Stimulated activated CD4-positive, alpha-beta T cell treated with anti-CD3 and anti-CD28 coated beads, Interleukin-1b, Interleukin-23, amount 100 ng/mL, for 48 hours (primary cell): ENCODE measurements at places on chromosomes 7 and 10.

DNA sequence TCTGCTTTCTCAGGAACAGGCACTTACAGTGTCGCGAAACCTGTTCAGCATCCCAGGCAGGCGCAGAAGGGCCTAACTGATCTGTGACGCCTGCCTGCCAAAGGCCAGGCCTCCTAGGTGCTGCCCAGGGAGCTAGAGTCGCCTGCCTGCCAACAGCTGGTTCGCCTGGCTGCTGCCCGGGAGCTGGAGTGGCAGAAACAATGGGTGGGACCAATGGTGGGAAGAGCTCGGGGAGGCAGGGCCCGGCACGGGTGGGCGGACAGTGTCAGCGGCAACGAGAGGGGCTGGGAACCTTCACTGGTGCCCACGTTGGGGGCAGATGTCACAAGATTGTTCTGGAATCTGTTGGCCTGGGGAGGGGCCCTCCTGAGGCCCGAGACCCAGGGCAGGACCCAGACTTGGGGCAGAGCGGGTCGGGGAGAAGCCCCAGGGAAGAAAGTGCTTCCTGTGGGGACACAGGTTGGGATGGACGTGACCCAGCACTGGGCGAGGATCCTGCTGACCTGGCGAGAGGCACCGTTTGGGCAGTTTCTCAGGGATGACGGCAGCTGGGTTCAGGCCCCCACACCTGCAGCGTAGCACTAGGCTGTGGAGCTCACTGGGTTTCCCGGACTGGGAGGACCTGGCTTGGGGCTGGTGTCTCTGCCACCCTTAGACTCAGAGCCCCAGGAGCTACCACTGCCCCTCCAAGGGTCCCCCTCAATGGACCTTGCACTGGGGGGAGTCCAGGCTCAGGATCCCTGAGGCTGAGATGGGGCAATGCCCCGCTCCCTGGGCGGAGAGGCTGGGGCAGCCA, 181.8 kb downstream of the ELFN1 start:
- no peak for DNase-seq

DNA sequence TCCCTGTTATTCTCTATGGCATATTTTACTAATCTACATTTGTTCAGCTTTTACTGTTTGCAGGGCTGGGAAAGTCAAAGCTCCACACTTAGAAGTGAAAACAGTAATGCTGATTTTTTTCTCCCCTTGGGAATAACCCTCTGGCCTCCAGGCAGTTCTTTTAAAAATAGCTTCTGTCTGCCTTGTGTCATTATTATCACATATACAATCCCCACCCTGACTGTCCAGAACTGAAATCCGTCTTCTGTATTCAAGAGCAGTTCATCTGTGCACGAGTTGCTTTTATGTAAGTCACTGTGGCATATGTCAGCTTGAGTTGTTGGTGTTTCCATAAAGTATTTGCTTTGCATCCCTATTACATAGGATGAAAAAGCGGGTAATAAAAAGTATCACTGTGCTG, 1221.1 kb upstream of the CELF2 start:
- DNase-seq, result no peak

GRCh38 chr10:112695539-112695938, 248.5 kb downstream of the VTI1A start:
- no peak for DNase-seq

DNA sequence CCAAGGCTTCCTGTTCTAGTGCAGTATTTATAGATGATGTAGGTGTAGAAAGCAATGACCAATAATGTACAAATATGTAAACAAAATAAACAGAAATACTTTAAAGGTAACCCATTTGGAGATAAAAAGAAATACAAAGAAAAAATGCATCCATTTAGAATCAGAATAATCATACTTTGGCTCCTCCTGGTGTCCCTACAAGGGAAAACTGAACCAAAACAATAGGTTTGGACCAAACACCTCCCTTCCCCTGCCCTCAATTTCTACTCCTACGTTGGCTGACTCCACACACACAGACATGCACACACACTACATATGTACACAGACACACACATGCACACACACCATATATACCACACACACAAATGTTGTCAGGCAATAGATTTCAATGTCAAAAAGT, 36.0 kb downstream of the C10orf143 start:
- DNase-seq, result no peak

- DNase-seq, result no peak
Observed at GRCh38 chr10:49388161-49388560, 7.7 kb downstream of the DRGX start.

DNA sequence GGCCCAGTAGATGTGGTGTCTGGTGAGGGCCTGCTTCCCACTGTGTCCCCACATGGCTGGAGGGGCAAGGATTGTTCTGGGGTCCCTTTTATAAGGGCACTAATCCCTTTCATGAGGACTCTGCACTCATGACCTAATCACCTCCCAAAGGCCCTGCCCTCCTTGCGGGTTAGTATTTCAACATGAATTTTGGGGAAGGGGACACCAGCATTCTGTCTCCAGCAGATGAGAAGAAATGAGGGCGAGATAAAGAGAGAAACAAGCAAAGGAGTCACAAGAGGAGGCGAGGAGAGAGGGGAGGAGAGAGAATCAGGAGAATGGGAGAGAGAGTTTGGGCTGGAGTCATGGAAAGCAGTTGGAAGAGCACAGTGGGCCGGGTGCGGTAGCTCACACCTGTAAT, 83.7 kb downstream of the C10orf105 start:
- DNase-seq, result no peak

GRCh38 chr10:61343796-61344195, 109.4 kb downstream of the TMEM26 start:
- DNase-seq, result no peak

- no peak for DNase-seq
Observed at GRCh38 chr10:70487824-70488223, 9.3 kb downstream of the PALD1 start.

- DNase-seq, result no peak
Observed at GRCh38 chr10:127142136-127142535, 54.3 kb downstream of the INSYN2A start.

DNA sequence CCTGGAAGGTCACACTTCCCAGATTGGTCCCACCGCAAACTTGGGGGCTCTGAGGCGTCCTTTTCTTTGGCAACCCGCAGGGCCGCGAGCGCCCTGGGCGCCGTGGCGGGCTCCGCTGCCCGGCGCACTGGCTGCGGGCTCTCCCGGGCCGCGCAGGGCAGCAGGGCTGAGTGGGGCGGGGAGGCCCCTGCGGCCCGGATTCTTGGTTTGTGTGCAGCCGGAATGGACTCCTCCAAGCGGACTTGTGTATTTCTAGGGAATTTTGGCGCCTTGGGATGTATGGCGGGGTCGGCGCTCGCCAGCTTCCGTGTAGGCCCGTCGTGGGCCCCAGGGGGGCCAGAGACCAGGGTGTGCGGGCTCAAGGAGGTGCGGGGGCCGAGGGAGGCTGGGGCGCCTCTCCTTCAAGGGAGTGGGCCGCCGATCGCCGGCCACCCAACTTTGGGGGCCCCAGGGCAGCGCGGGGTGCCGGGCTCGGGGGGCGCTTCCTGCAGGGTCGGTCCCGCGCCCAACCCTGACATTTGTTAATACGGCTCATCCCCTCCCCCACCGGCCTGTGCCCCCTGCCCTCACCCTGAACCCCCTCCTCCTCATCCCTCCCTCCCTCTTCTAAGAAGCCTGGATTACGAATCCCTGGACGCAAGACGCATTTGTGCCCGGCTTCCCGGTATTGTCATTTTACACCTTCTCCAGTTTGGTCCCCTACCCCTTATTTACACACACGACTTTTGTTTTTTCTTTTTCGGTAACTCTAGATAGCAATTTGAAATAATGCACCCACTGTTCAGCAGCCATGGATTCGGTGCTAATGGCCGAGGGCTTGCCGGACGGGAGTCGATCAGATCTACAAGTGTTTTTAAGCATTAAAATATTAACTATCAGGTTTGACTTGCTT, 2.5 kb downstream of the TCF7L2 start:
- DNase-seq, result no peak

GRCh38 chr10:17109046-17109445, 20.6 kb downstream of the CUBN start:
- no peak for DNase-seq

- no peak for DNase-seq
Observed at GRCh38 chr10:109912335-109913281, 10.7 kb downstream of the XPNPEP1 start.

DNA sequence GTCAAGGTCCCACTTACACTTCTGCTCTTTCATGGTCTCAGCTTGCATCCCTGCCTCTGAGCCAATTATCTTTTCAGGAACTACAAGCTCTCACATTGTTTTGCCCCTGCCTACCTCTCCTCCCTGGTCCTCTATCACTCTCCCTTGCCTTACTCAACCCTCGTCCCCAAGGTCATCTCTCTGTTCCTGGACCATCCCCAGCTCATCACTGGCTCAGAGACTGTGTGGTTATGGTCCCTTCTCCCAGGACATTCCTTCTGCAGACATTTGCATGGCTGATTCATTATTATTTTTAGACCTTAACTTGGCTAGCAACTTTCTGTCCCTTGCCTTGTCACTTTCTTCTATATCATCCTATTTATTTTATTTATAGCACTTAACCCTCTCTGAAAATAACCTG, 17.8 kb upstream of the GPAM start:
- no peak for DNase-seq

DNA sequence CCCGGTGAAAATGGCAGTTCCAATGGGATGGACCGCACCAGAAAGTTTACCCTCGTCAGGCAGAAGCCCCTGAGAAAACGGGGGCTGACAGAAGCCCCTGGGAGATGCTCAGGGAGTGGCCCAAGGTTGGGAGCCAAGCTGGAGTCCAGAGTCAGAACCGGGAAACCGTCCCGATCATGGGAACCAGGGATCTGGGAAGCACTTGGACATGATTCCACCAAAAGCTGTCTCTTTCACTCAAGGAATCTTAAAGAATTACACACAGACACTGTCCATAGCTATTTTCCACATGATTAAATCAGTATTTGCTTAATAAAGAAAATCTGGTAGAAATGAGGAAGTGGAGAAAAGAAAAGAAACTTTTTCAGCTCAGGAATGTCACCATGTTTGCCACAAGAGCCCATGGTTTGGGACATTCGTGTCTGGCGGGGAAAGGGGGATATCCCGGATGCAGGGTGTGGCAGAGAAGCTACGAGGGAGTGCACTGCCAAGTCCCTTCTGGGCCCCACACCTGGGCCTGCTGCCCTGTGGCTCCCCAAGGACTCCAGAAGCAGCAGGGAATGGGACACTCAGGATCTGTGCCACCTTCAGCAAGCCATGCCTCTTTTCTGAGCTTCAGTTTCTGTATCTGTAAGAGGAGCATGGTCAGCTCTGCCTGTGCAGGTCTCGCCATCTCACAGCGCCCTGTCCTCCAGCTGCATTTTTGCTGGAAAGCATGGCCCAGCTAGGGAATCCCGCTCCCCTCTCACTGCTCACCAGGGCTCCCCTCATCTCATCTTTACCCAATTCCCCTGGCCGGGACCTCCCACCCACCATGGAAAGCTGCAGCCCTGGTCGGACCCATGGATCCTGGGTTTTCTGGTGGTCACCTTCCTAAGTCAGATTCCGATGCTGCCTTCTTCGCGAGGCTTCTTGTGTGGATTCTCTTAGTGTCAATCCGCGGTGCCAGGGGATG, 225.1 kb upstream of the GRB10 start:
- DNase-seq, result no peak

DNA sequence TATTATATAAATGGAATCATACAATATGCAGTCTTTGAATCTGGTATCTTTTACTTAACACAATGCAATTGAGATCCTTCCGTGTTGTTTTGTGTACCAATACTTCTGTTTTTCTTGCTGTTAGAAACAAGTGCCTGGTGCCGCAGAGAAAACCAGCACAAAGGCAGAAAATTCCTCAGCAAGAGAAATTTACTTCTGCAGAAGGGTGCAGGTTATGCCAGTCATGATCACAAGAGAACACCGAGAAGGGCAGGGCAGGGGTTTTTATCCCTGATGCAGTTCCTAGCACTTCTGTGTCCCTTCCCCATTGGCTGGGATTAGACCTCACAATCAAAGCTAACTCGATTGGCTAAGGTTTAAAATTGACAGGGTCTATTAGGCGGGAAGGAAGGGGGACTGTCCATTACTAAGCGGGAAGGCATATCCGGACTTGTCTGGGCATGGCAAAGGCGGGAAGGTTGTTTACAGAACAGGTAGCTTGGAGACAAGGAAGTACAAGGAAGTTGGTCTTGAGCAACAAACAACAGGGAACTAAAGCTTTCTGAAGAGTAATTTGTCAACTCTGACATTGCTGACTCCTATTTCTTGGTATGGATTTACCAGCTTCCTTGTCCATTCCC, 2.4 kb upstream of the ZNF33B start:
- DNase-seq, result no peak

DNA sequence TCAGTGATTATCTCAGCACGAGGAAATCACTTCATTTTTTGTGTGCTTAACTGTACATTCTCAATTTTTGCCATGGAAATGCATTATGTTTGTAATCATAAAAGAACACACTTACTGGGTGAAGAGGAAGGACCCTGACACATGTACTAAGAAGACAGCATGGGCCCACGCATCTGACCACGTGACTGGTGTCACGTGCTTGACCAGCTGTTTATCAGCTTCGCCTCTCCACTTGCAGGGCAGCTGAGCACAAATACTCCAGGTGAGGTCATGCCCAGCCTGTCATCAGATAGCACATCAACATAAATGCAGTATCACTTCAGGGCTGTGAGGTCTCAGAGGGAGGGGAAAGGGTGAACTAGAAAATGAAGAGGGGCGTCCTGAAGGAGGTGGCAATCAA, 179.8 kb downstream of the EBF3 start:
- no peak for DNase-seq

DNA sequence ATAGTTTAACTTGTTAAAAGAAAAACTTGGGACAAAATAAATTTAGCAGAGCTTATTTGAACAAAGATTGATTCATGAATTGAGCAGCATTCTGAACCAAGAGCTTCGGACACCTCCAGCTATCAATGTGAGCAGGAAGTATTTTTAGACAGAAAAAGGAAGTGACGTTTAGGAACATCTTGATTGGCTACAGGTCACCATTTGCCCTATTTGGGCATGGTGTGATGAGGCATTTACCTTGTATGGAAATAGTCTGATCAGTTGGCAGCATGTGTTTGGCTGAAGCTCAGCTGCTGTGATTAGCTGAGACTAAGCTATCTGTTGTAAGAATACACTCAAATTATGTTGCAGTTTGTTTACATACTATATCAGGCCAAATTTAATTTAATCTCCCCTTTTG, 185.1 kb downstream of the ATRNL1 start:
- no peak for DNase-seq

GRCh38 chr7:134505856-134506255, 21.5 kb upstream of the AKR1B10 start:
- no peak for DNase-seq

DNA sequence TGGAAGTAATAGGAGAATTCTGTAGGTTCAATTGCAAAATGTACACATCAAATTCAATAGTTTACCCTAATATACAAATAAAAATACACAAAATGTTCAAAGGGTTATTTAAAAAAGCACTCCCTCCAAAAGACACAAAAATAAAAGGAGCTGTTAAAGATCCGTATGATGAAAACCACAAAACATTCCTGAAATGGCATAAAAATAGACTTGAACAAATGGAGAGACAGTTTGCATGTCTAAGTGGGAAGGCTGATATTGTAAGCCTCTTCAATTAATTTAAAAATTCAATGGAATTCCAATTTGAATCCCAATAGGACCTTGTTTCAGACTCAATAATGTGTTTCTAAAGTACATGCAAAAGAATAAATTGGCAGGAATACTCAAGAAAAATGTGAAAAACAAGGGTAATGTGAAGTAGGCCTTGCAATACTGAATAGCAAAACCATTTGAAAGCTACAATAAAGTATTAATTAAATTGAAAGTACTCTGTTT, 38.0 kb upstream of the INSYN2A start:
- DNase-seq, result no peak

- no peak for DNase-seq
Observed at GRCh38 chr10:10967581-10968256, 50.0 kb upstream of the CELF2 start.

- DNase-seq, result no peak
Observed at GRCh38 chr7:411677-412312, 107.9 kb downstream of the PDGFA start.
